ENCODE measurements at places on chromosomes 16 and 17.

DNA sequence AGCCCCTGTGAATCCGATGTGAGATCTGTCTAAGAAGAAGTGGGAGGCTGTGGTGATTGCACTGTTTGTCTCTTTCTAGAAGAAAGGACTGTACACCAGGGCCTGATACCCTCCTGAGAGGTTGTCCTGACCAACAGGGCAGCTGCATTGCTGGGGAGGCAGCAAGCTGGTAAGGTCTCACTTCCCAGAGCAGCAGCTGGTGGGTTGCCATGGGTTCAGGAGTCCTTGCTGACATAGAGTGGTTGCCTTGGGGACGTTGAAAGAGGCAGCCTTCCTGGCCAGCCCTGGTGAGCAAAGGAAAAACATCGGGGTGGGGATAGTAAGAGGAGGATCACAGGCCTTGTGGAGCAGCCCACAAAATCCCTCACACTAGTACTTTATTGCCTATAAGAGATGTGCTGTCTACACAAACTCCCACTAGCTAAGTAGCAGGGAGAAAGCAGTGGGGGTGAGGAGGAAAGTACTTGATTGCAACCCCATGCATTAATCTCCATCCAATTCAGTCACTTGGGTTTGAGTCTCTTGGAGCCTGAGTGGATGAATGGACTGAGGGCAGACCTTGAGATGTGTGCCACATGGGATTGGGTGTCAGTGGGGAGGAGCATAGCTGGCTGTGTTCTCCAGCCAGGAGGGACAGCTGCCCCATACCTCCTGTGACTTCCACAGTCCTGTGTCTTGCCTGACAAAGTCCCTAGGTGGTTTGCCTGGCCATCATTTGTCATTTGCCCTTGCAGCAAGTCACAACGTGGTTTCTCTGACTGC, 143.8 kb upstream of the RPL38 start:
- no peaks in the 10 kb centered on the region for H3K4me1 ChIP-seq
- DNase-seq: no peak
- H3K27ac ChIP-seq: no peak overlapping the region
- H3K27me3 ChIP-seq: peaks cover 4% of the 10 kb centered on the region
- H3K4me3 ChIP-seq: no peak overlapping the region

DNA sequence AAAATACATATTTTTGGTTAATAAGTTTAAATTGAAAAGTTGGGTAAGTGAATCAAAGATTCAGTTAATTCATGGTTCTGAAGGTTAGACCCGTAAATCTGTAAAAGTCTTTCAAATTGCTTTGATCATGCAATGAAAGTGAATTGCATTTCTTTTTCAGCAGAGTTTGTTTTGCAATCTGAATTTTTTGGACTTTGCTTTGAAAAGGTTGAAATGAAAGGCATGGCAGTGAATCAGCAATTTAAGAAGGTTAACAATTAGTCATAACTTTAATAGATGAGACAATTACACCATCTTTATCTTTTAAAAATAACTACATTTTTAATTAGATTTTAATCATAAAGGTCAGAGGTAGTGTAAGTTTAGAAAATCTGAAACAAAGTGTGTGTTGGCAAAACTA, 310.9 kb upstream of the KCNJ16 start:
- no peaks in the 10 kb centered on the region for H3K27me3 ChIP-seq
- H3K4me1 ChIP-seq: no peaks in the 10 kb centered on the region
- no peak overlapping the region for H3K4me3 ChIP-seq
- H3K36me3 ChIP-seq: no peaks in the 10 kb centered on the region
- no peak for DNase-seq
- no peak overlapping the region for H3K27ac ChIP-seq

GRCh38 chr17:82443465-82444283, 6.9 kb downstream of the CYBC1 start:
- H3K4me1 ChIP-seq: peaks cover 9% of the 10 kb centered on the region
- peaks cover 13% of the 10 kb centered on the region for H3K36me3 ChIP-seq
- H3K4me3 ChIP-seq: no peak overlapping the region
- H3K27me3 ChIP-seq: no peaks in the 10 kb centered on the region
- DNase-seq: no peak
- H3K27ac ChIP-seq: no peak overlapping the region

- no peaks in the 10 kb centered on the region for H3K36me3 ChIP-seq
- H3K4me1 ChIP-seq: no peaks in the 10 kb centered on the region
- H3K27ac ChIP-seq: no peak overlapping the region
- H3K27me3 ChIP-seq: no peaks in the 10 kb centered on the region
Observed at GRCh38 chr16:8253718-8254117, 336.6 kb downstream of the TMEM114 start.

GRCh38 chr16:12573300-12573699, 230.4 kb downstream of the CPPED1 start:
- no peak overlapping the region for H3K4me3 ChIP-seq
- DNase-seq: no peak
- H3K36me3 ChIP-seq: no peaks in the 10 kb centered on the region
- no peaks in the 10 kb centered on the region for H3K4me1 ChIP-seq
- H3K27me3 ChIP-seq: no peaks in the 10 kb centered on the region
- H3K27ac ChIP-seq: no peak overlapping the region

DNA sequence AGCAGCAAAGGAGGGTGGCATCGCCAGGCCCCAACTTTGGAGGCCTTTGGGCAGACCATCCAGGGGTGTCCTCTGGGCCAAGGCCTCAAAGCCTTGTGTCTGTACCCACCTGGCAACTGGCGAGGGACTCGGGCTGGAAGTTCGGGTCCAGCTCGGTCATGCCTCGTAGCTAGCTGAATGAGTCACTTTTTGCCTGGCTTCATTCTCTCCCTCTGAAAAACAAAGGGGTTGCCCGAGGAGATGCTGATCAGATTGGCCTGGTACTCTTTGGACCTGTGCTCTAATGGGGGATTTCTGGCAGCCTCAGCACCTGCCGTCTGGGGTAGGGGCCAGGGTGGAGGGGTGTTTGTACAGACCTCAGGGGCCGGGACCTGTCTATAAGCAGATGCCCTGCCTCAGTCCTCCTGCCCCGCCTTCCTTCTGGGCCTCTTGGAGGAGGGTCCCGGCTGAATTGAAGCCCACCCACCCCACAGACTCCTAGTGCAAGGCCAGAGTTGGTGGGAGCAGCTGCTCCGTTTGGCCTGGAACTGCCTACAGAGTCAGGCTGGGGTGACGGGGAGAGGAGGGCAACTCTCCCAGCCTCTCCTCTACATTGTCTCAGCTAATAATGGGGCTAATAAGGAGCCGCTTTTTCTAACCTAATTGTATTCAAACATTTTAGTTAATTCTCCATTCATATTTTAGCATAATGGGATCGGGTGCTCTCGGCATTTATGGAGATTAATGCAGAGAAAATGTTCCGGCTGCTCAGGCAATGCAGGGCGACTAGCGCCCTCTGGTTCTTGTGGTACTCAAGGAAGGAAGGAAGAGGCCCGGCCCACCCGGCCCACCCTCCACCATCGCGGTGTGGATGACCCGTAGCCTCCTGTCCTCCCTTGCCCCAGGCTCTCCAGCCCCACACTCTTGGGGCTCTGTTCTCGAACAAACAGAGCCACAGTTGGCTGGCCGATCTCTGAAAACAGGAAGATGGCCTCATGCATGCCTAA, 21.4 kb upstream of the ABCC3 start:
- H3K27ac ChIP-seq: no peak overlapping the region
- no peak overlapping the region for H3K4me3 ChIP-seq

- H3K4me3 ChIP-seq: no peak overlapping the region
- no peak overlapping the region for H3K27ac ChIP-seq
- H3K36me3 ChIP-seq: peaks cover 59% of the 10 kb centered on the region
- no peaks in the 10 kb centered on the region for H3K27me3 ChIP-seq
- DNase-seq: peak; percentile 45
- H3K4me1 ChIP-seq: no peaks in the 10 kb centered on the region
Observed at GRCh38 chr17:4167786-4168185, 24.8 kb downstream of the CYB5D2 start.

DNA sequence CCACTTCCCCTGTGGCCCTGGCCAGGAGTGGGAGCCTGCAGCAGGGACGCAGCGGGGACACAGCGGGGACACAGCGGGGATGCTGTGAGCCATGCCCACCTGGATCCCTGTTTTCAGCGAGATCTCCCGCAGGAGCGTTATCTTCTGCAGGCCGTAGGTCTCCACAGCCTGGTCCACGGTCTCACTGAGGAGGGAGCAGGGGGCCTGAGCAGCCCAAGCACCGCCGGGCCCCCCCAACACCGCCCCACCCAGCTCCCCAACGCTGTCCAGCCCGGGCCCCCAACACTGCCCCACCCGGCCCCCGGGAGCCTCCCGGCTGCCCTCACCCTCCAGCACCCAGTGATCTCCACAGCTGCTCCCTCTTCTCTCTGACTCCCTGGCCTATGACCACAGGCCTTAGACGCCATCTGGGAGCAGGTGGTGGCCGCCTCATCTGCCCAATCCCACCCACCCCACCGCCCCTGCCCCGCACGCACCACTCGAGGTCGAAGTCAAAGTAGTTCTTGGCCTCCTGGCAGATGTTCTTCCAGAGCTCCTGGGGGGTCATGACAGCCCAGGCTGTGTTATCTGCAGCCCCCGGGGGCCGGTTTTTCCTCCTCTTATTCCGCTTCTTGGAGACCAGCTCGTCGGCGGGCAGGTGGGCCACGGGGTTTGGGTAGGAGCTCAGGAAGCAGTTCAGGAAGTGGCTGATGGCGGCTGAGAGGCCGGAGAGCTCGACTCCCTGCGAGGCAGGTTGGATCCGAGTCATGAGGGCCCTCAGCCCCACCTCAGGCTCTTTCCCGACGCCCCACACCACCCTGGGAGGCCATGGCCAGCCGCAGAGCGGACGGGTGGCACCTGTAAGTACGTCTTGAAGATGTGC, 17.0 kb downstream of the CLUH start:
- no peak for DNase-seq
- no peaks in the 10 kb centered on the region for H3K4me1 ChIP-seq
- no peaks in the 10 kb centered on the region for H3K27me3 ChIP-seq
- no peak overlapping the region for H3K4me3 ChIP-seq

GRCh38 chr17:81566461-81567126, 14.4 kb upstream of the FAAP100 start:
- H3K4me1 ChIP-seq: no peaks in the 10 kb centered on the region
- no peak overlapping the region for H3K27ac ChIP-seq
- peaks cover 51% of the 10 kb centered on the region for H3K36me3 ChIP-seq
- DNase-seq: no peak

DNA sequence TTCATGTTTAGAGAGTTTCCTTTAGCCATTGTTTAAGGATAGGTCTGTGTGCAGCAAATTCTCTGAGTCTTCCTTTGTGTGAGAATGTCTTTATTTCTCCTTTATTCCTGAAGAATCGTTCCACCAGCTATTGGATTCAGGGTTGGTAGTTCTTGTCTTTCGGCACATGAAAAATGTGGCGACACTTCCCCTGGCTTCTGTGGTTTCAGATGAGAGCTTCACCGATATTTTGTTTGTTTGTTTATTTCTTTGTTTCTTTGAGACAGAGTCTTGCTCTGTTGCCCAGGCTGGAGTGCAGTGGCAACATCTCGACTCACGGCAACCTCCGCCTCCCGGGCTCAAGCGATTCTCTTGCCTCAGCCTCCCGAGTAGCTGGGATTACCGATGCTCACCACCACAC, 18.6 kb downstream of the MPO start:
- H3K4me1 ChIP-seq: no peaks in the 10 kb centered on the region
- no peak overlapping the region for H3K27ac ChIP-seq
- H3K36me3 ChIP-seq: no peaks in the 10 kb centered on the region
- peaks cover 13% of the 10 kb centered on the region for H3K27me3 ChIP-seq
- H3K4me3 ChIP-seq: no peak overlapping the region

DNA sequence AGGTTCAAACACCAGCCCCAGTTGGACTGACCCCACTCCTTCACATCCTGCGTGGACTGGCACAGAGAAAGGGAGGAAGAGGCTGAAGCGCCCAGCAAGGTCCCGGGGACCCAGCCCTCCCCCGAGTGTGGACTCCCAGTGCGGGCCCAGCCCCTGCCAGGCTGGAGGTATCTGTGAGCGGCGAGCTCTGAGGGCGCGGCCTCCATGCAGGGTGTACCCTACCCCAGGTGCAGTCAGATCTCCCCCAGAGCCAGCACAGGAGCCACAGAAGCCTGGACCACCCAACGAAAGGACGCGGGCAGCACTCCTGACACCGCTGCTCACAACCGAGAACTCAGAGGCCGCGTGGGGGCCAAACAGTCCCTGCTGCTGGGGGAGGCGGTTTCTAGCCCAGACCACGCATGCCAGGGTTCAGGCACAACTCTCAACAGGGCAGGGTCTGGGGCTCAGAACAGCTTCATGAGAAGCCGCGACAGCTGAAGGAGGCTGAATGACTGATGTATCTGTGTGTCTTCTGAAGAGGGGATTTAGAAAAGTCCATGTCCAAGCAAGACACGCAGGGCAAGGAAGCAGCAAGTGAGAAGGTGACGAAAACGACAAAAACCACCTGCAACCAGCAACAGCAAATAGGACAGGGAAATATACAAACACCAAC, 8.5 kb downstream of the SLC38A10 start:
- H3K36me3 ChIP-seq: peaks cover 4% of the 10 kb centered on the region
- H3K27me3 ChIP-seq: no peaks in the 10 kb centered on the region
- H3K4me3 ChIP-seq: no peak overlapping the region
- peak overlapping the region; percentile 60 for H3K27ac ChIP-seq

DNA sequence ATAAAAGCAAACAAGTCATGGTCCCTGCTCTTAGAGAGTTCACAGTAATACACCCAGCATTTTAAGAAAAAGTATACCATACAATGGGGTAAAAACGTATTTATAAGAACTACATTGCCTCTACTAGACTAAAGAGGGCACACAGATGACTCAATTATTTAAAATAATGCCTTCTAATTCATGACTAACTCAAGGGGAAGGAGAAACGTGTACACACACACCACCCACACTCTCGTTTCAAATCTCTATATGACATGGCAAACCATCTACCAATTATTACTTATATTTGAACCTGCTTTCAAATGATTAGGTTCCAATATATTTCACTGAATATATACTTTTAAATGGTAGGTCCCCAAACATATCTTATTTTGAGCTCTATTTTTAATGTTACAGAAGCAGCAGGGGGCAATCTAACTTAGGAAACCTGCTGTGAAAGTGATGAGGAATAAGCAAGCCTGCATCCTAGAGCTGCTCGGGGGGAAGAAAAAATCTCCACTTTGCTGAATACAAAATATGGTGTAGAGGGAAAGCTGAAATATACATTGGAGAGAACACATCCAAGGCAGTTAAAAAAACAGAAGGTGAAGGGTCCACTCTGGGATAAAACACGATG, 232.4 kb upstream of the PSMD7 start:
- H3K27me3 ChIP-seq: no peaks in the 10 kb centered on the region
- DNase-seq: no peak
- no peak overlapping the region for H3K4me3 ChIP-seq
- H3K4me1 ChIP-seq: no peaks in the 10 kb centered on the region
- H3K27ac ChIP-seq: no peak overlapping the region

GRCh38 chr17:20133517-20133916, 124.4 kb downstream of the SPECC1 start:
- H3K4me1 ChIP-seq: no peaks in the 10 kb centered on the region
- no peaks in the 10 kb centered on the region for H3K27me3 ChIP-seq
- H3K27ac ChIP-seq: no peak overlapping the region
- no peaks in the 10 kb centered on the region for H3K36me3 ChIP-seq

DNA sequence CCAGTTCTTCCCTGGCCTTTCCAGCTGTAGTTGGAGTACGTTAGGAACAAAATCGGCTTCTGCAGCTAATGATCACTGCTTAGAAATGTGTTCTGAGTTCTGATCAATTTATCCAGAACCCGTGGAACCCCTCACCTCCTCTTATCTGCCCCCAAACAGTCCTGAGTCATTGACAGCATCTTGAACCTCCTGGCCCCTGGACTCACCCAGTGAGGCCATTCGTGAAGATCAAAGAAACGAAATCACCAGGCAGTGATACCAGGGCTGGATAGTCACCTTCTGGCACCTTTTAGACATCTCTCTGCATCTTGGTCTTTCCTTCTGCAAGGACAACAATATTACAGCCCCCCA, 17.0 kb upstream of the EXOC7 start:
- no peak for DNase-seq
- no peaks in the 10 kb centered on the region for H3K27me3 ChIP-seq
- H3K36me3 ChIP-seq: no peaks in the 10 kb centered on the region
- no peak overlapping the region for H3K27ac ChIP-seq
- no peaks in the 10 kb centered on the region for H3K4me1 ChIP-seq
